ENCODE measurements at places on chromosomes 12 and 14. TPM values are rescaled to one million over a fixed set of nuclear protein-coding genes. Genes with fewer than 3 reads are reported as not detected.

The GDF3 gene
- not detected for total RNA-seq

The TMPRSS12 gene
- total RNA-seq: not detected

The MUCL1 gene
- not detected for total RNA-seq

The HOXC9 gene
- total RNA-seq: not detected

The VASH1 gene
- total RNA-seq: 14.4 TPM

The ZNF10 gene
- total RNA-seq: 5.4 TPM

The PAPLN gene
- total RNA-seq: 2.5 TPM

The PRKCH gene
- 16.4 TPM for total RNA-seq

The SIRT4 gene
- total RNA-seq: 9.0 TPM

The TNFAIP2 gene
- 56.5 TPM for total RNA-seq

The SLC15A4 gene
- total RNA-seq: 16.3 TPM

The LMO3 gene
- 3.8 TPM for total RNA-seq

The GALNT16 gene
- total RNA-seq: 94.9 TPM
